ENCODE measurements at places on chromosomes 7 and 10. TPM values are rescaled to one million over a fixed set of nuclear protein-coding genes. Genes with fewer than 3 reads are reported as not detected.

GRCh38 chr7:42618651-42619360 lies 293.1 kb downstream of the C7orf25 start:
- no peaks in the 10 kb centered on the region for H3K36me3 ChIP-seq
- H3K27ac ChIP-seq, result no peak overlapping the region
- no peaks in the 10 kb centered on the region for H3K27me3 ChIP-seq
- no peak overlapping the region for H3K4me3 ChIP-seq
- no peak for DNase-seq
- H3K4me1 ChIP-seq, result peaks cover 19% of the 10 kb centered on the region

DNA sequence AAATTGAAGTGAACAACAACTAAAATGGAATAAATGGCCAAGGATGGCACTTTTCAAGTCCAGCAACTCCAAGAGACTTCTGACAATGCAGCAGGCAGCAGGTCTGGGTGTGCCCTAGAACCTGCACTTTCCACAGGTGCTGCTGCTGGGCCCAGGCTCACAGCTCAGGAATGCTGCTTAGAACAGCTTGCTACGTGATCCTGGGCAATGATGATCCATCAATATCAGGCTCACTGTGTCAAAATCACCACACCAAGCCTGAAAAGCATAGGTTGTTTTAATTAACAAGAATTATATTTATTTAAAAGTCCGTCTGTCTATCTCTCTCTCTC lies 148.4 kb downstream of the TNS3 start:
- no peak overlapping the region for H3K4me3 ChIP-seq
- H3K4me1 ChIP-seq, result peaks cover 15% of the 10 kb centered on the region
- peaks cover 2% of the 10 kb centered on the region for H3K36me3 ChIP-seq
- no peak overlapping the region for H3K27ac ChIP-seq

Gene NKX2-3
- not detected for total RNA-seq

Gene IDI2
- not detected for total RNA-seq

Gene BMPER
- not detected for total RNA-seq

Data from neural crest cell (in vitro differentiated cells).